ENCODE measurements at places on chromosomes 1 and 21. TPM values are rescaled to one million over a fixed set of nuclear protein-coding genes. Genes with fewer than 3 reads are reported as not detected.

Gene C1orf105
- total RNA-seq: not detected

Gene COL6A2
- total RNA-seq: 967 TPM

Gene KANK4
- total RNA-seq: 0.42 TPM

Gene NGF
- total RNA-seq: 4.5 TPM

Gene GUCA2B
- total RNA-seq: not detected

Gene UCHL5
- total RNA-seq: 33.8 TPM

Gene SLC1A7
- 0.69 TPM for total RNA-seq

- H3K4me1 ChIP-seq: no peaks in the 10 kb centered on the region
- H3K27ac ChIP-seq: no peak overlapping the region
- no peak for DNase-seq
- H3K36me3 ChIP-seq: no peaks in the 10 kb centered on the region
- no peaks in the 10 kb centered on the region for H3K27me3 ChIP-seq
These were observed 48.6 kb downstream of the PTPRC start for GRCh38 chr1:198687429-198687828.

GRCh38 chr1:31669786-31670592 is 25.3 kb upstream of the PEF1 start:
- peak overlapping the region; percentile 68 for H3K27ac ChIP-seq
- no peaks in the 10 kb centered on the region for H3K36me3 ChIP-seq
- DNase-seq: no peak
- H3K4me1 ChIP-seq: peaks cover 99% of the 10 kb centered on the region
- H3K27me3 ChIP-seq: no peaks in the 10 kb centered on the region

DNA sequence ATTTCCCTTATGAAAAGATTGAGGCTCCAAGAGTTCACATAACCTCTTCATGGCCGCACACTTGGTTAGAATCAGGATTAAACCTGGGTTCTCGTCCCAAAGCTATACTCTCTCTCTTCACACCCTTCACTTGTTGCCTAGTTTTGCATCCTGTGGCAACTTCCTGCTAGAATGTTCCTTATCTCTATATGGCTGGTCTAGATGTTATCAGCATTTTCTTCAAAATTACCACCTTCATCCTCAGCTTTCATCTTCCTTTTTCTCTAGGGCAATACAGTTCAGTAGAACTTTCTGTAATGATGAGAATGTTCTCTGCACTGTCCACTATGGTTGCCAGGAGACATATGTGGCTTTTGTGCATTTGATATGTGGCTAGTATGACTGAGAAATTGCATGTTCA is 31.1 kb upstream of the BCAR3 start:
- no peak for DNase-seq
- H3K4me1 ChIP-seq: peaks cover 17% of the 10 kb centered on the region
- no peaks in the 10 kb centered on the region for H3K27me3 ChIP-seq

DNA sequence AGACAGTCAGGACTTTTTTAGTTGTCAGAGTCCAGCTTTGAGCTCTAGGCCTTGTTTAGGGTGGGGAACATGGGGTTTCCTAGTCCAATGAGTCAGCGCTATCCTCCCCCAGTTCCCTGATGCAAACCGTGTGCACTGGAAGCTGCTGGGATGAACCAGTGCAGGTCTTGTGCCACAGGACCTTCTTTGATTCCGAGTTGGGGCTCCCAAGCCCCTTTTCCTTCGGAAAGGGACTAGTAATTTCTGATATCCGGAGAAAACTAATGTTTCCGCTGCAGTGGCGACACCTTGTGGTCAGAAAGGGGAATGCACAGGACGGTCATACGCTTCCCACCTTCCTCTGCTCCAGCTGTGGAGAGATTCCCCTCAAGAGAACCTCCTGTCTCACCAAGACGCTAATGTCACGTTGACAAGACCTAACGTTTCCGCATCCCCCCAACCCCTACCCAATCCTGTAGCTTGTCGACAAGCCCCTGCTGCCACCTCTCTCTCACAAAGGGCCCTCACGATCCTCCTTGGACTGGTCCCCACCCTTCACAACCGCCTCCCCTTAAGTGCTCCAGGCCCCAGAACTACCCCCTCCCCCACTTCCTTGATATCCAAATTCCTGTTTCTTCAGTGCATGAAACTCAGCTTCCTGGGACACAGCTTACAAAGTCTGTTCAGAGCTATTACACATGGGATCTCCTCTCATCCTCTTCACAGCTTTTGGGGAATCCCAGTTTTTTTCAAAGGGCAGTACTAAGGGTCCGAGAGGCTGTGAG is 30.9 kb downstream of the GPA33 start:
- H3K36me3 ChIP-seq: no peaks in the 10 kb centered on the region
- no peak overlapping the region for H3K27ac ChIP-seq
- H3K4me3 ChIP-seq: no peak overlapping the region
- DNase-seq: peak; percentile 92

- H3K27ac ChIP-seq: no peak overlapping the region
- no peaks in the 10 kb centered on the region for H3K27me3 ChIP-seq
- H3K36me3 ChIP-seq: no peaks in the 10 kb centered on the region
- no peak for DNase-seq
These were observed 29.0 kb downstream of the POU2F1 start for GRCh38 chr1:167249702-167250101.

DNA sequence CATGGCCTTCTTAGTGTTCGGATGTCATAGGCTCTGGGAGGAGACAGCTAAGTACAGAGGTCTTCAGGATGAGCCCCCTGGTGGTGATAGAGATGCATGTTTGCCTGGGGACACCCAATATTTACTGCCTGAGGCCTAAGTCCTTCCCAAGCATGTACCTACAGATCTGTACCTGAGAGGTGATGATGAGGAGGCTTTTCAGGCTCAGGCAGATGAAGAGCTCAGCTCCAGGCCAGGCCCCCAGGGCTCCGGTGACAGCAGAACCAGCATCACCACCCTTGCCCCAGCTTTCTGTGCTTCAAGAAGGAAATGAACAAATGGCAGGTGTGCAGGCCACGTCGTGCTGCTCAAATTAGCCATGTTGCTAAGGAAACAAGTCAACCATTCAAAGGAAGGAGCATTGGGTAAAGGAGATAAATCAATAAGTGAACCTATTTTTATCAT is 21.1 kb downstream of the CACNA1E start:
- peaks cover 6% of the 10 kb centered on the region for H3K4me1 ChIP-seq
- H3K27me3 ChIP-seq: no peaks in the 10 kb centered on the region
- no peaks in the 10 kb centered on the region for H3K36me3 ChIP-seq
- H3K27ac ChIP-seq: no peak overlapping the region
- no peak overlapping the region for H3K4me3 ChIP-seq

GRCh38 chr1:6152882-6153281 is 27.2 kb downstream of the CHD5 start:
- no peak overlapping the region for H3K4me3 ChIP-seq
- H3K27ac ChIP-seq: no peak overlapping the region
- peaks cover 22% of the 10 kb centered on the region for H3K27me3 ChIP-seq
- no peak for DNase-seq
- H3K4me1 ChIP-seq: peaks cover 6% of the 10 kb centered on the region

- H3K36me3 ChIP-seq: no peaks in the 10 kb centered on the region
- H3K4me3 ChIP-seq: peak overlapping the region; percentile 22
- DNase-seq: no peak
- H3K27me3 ChIP-seq: no peaks in the 10 kb centered on the region
These were observed 134.0 kb upstream of the IRF2BP2 start for GRCh38 chr1:234743791-234744611.

DNA sequence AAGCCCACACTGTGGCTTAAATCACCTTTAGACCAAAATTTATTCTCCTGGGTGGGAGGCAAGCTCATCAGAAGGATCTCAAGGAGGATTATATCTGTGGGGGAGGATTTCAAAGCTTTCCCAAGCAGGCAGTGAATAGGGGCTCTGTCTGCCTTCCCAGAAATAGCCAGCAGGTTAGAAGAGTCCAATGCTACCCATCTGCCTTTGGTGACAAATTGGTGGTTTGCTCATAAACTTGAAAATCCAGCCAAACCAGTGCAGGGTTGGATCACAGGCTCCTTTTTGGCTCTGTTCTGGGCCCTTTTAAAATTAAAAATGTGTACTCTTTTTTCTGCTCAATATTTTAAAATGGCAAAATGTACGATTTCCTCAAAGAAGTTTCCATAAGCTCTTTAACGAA is 118.9 kb upstream of the ZC3H11B start:
- H3K27ac ChIP-seq: no peak overlapping the region
- peaks cover 3% of the 10 kb centered on the region for H3K4me1 ChIP-seq
- DNase-seq: no peak
- H3K27me3 ChIP-seq: no peaks in the 10 kb centered on the region

- H3K4me3 ChIP-seq: no peak overlapping the region
- H3K27me3 ChIP-seq: no peaks in the 10 kb centered on the region
- H3K27ac ChIP-seq: no peak overlapping the region
- no peaks in the 10 kb centered on the region for H3K36me3 ChIP-seq
These were observed 50.8 kb downstream of the HS2ST1 start for GRCh38 chr1:86965012-86965826.

- H3K4me3 ChIP-seq: no peak overlapping the region
- no peak for DNase-seq
- H3K4me1 ChIP-seq: no peaks in the 10 kb centered on the region
- no peaks in the 10 kb centered on the region for H3K36me3 ChIP-seq
- no peaks in the 10 kb centered on the region for H3K27me3 ChIP-seq
These were observed 6.5 kb upstream of the DNM3 start for GRCh38 chr1:171834821-171835220.

DNA sequence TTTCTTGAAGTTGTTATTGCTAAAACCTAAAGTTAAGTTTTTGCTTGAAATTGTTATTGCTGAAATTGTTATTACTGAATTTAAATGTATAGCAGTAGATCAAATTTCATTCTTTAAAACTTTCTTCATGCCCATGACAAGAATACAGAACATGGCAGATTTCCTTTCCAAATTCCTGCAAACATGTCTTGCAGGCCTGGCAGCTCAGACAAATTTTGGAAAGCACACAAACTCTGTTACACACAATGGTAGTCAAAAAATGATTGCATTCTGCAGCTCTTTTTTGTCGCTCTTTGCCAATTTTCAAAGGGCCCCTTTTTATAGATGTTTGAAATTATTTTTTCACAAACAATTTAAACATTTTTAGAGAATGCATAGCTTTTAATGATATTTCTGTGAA is 1292.3 kb upstream of the B3GALT2 start:
- no peak overlapping the region for H3K4me3 ChIP-seq
- no peaks in the 10 kb centered on the region for H3K36me3 ChIP-seq
- DNase-seq: no peak

- no peaks in the 10 kb centered on the region for H3K36me3 ChIP-seq
- H3K27ac ChIP-seq: no peak overlapping the region
- no peaks in the 10 kb centered on the region for H3K27me3 ChIP-seq
- H3K4me3 ChIP-seq: no peak overlapping the region
These were observed 68.3 kb upstream of the SIM2 start for GRCh38 chr21:36630485-36631206.

DNA sequence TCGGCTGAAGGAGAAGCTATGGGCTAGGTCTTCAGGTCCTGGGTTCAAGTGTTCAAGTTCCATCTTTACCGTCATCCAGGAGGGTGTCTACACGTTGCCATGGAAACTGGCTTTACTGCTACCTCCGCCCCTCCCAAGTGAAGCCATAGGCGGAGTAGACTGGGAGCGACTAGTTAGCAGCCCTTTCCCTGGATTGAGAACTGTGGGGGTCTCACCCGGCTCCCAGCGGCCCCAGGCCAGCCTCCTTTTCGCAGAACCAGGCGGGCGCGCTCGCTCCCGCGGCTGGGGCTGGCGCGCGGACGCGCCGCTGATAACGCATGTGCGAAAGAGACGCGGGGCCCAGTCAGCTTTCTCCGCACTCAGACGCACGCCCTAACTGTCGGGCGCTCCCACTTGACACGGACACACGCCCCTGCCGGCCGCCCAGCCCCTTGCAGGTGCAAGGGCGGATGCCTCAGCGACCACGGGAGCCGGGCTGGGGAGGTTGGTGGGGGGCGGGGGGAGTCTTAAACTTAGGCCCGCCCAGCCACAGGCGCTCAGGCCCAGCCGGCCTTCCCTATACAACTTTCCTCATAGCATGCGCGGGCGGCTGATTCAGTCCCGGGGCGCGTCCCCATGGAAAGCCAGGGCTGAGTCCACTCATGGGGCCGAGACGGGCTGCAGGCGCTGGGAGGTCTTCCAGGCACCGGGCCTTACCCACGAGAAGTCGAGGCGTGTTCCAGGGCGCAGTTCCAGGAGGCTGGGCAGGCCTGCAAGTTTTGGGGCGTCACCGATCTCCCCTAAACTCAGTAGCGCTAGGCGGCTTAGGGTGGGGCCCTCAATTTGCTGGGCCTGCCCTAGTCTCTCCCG is 7.4 kb downstream of the EFNA4 start:
- no peak for DNase-seq
- peak overlapping the region; percentile 62 for H3K4me3 ChIP-seq
- peaks cover 18% of the 10 kb centered on the region for H3K4me1 ChIP-seq
- peak overlapping the region; percentile 77 for H3K27ac ChIP-seq
